Fibroblast of skin of back (primary cell): ENCODE measurements at places on chromosomes 12 and 14.

DNA sequence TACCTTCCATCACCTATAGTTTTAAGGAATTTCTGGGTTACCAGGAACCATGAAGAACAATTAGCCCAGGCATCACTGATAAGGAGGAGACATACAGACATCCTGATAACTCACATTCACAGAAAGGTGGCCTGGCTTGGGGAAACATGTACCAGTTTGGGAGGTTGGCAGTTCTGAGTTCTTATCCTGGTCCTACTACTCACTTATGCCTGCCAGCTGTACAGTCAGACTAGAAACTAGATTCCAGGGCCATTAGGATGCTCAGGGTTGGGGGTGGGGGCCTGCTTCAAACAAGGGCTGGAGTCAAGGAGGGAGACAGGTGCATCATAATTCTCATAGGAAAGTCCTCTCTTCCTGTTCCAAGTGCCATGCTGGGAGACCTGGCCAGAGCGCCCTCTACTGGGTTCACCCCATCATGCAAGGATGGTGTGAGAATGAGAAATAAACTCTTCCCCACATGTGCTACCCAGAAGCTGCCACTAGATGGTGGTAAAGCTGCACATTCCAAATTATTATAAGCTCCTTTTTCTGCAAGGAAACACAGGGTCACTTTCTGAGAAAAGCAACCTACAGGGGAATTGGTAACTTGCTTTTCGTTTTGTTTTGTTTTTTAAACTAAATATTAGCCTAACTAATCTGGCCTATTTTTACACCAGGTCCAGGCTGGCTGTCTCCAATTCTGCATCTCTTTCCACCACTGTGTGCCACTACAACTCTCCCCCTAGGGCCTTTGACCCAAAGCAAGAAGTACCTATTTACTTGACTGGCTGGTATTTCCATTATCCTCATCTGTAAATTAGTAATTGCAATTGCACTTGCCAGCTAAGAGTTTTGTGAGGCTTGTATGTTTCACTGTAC lies 14.5 kb downstream of the OAS2 start:
- DNase-seq, result peak; percentile 55

DNA sequence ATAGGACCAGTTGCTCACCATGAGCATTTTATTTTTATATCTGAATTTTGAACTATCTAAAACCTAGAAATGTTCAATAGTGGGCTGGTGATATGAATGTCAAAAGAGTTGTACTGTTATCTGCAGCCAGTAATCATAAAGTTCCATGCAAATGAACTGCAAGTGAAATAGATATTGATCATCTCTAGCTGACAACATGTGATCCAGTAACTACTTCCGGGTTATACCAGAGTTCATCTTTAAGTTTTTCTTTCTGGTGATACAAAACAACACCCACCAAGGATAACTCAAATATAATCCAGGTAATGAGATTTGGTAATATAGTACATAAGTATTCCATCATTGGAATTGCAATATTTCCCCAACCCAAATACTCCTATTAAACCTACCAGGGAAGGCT lies 4.1 kb downstream of the IL26 start:
- no peak for DNase-seq

DNA sequence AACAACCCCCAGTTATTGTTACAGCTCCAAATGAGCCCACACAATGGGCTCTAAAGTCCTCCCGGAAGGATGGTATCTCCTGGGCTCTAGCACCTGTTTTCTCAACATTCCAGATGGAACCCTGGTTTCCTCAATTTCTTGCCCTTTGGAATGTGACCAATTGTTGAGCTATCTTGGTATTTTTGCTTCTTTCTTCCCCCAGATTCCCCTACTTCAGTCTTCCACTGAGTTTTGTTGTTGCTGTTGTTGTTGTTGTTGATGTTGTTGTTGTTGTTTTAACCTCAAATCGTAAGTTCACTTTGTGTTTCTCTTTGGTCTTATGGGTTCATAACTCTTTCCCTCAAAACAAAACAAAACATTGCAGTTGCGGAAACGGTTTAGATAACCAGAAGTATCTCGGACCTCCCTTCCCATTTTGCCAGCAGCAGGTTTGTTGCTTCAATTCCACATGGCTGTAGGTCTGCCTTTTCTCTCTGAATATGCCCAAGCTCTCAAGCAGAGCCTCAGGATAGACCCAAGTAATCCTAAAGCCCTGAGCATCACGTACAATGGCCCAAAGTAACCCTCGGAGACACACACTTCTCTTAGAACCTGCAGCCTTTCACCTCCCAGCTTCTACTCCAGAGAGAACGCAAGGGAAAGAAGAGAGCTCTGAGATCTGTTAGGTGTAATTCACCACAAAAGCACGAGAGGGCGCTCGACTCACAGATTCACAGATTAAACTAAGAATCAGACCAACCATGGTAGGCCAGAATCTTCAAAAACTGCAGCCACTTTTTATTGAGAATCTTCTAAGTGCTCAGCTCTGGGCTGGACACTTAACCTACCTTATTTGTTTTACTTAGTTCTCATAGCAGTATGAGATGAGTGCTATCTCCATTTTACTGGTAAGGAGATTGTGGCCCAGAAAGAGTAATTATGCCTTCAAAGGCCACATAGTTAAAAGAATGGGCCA lies 1.0 kb upstream of the DDX23 start:
- DNase-seq, result peak; percentile 86

- no peak for DNase-seq
These were observed 125.0 kb downstream of the CACNA1C start for GRCh38 chr12:2177751-2178150.

- DNase-seq, result no peak
These were observed 109.8 kb upstream of the FUT8 start for GRCh38 chr14:65302571-65303189.

- no peak for DNase-seq
These were observed 187.4 kb upstream of the PRMT8 start for GRCh38 chr12:3303410-3304136.

GRCh38 chr12:27272373-27273028 lies 28.4 kb downstream of the STK38L start:
- no peak for DNase-seq

DNA sequence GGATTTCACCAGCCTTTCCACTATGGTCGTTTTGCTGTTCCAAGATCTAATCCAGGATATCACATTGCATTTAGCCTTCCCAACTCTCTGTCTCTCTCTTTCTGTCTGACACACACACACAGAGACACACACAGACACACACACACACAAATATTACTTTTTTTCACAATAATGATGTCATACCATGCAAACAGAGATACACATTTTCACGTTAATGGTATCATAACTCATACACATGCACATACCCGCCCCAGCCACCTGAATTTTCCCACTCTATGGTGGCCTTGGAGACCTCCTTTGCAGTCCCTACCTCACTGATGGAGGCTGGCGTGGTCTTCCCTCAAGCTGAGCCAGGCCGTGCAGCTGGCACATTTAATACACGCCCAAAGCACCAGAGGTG lies 7.2 kb upstream of the MYL2 start:
- no peak for DNase-seq

DNA sequence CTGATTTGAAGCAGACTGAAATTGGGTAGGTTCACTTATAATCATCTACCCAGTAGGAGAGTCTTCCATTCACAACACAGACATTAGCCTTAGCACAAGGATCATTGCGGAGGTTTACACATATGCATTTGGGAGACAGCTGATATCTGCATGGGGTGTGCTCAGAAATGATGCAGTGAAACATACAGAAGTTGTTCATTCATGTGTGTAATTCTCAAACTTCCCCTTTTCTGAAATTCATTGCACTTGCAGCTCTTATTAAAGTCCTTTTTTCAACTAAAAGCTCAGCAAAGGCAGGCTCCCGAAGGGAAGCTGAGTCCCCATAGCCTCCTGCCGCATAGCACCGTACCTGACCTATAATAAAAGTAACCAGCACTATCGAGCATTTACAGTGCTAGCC lies 218.3 kb upstream of the CRY1 start:
- no peak for DNase-seq

DNA sequence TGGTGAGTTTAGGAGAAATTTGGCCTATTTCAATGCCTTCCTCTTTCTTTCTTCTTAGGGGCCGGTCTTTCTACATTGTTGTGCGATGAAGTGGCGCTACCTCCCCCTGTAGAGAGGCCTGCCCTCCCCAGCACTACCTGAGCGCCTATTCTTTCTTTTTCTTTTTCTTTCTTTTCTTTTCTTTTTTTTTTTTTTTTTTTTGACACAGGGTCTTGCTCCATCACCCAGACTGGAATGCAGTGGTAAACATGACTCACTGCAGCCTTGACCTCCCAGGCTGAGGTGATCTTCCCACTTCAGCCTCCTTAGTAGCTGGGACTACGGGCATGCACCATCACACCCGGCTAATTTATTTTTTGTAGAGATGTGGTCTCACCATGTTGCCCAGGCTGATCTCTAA lies 136.1 kb upstream of the MAX start:
- peak; percentile 87 for DNase-seq

DNA sequence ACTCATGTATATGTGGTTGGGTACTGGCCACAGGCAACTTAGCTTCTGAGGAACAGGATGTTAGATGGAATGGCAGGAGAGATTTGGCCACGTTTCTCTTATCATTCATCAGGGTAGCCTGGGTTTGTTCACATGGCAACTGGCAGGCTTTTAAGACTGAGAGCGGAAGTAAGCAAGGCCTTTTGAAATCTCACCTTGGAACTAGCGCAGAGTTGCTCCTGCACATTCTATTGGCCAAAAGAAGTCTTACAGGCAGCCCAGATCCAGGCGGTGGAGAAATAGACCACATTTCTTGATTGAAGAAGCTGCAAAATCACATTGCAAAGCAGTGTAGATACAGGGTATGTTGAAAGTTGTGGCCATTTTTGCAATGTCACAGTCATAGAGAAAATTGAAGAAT lies 3.7 kb downstream of the CLEC4A start:
- DNase-seq, result no peak

DNA sequence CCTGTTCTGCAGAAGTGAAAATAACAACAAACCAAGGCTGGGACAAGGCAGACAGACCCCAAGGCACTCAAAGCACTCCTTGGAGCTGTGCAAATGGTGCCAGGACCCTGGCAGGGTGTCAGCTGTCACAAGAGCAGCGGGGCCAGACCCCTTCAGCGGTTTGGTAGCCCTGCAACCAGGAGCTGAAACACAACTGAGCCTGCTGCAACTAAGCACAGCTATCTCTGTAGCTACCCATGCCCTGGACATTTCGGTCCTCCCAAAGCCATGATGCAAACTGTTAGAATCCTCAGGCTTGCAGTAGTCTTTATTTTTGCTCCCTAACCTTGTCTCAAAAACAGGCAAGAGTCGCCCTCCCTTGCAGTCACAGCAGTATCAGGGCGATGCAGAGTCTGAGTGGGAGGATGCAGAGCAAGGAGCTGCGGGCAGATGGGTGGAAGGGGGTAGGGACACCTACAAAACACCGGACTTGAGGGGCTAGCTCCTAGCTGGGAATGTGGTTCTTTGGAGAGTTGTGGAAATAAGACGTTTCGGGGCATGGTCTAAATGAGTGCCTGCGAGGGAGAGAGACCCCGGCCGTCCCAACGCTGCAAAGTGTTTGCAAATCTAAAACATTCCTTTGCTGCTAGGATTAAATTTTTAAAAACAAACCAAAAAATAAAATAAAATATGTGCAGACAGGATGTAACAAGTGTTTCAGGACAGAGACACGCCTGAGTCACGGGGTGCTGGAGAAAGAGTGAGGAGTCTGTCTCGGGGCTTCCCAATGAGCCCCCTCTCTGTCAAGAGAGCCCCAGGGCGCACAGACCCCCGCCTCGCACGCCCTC lies 1.0 kb downstream of the NUAK1 start:
- DNase-seq, result no peak

DNA sequence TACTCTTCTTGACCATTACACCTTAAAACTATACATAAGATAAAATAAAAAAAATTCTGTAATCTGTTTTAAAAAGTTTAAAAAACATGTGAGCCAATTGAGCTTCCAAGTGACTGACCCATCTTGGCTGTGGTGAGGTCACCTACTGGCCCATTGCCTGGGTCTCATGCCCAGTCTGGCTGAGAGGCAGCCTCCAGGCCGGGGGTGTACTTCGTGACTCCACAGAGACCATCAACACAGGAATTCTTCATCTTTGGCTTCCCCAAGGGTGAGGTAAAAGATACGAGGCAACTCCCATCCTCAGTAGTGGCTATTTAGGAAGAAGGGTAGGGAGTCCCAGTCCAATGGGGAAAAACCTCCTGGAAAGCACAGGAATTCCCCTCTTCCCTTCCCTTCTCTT lies 113.2 kb downstream of the APAF1 start:
- DNase-seq, result peak; percentile 49

GRCh38 chr12:93595351-93595750 lies 22.9 kb downstream of the SOCS2 start:
- no peak for DNase-seq

DNA sequence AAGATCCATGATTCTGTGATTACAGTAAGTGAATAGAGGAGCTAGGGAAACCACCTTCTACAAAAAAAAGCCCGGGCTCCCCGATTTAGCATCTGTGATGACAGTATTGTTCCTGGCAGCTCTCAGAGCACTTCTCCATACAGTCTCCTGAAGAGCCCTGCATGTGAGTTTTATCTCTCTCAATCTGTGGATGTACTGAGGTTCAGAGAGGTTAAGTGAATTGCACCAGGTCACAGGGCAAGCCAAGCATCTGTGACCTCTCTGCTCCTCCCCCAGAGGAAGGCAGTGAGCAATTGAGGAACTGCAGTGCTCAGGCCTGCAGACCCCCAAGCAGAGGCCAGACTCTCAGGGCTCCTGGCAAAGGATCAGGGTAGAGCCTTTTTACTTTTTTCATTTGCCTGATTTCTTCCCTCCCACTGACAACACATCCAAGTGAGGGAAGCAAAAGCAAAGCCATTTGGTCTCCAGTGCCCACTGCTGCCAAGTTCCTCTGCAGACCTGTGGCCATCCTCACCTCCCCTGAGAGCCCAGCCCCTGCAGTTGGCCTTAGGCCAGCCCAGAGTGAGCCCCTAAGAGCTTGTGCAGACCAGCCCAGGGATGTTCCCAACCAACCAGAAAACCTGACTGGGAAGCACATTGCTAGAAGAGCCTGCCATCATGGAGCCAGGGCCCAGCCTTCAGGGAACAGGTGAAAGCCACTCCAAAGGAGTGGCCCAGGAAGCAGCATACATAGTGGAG lies 47.6 kb upstream of the PNMA1 start:
- no peak for DNase-seq

- no peak for DNase-seq
These were observed 50.1 kb downstream of the GALNT9 start for GRCh38 chr12:132279184-132279889.

DNA sequence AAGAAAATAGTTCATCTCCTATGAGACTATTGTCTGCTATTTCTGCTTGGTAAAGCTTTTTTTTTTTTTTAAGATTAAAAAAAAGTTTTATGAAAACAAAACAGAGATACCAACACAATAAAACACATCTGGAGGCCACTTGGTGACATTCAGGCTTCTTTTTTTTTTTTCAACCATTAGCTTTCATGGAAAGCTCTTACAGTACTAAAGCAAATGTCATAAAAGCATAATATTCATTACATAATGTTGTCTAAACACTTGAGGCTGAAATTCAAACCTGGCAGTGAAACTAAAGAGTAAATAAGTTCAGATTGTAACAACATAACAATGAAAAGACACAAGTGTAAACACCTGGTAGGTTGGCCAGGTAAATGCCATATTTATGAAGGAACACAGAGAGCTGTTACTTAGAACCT lies 14.7 kb downstream of the PRICKLE1 start:
- DNase-seq, result no peak
